ENCODE measurements at places on chromosomes 1 and 21. TPM values are rescaled to one million over a fixed set of nuclear protein-coding genes. Genes with fewer than 3 reads are reported as not detected.

CNIH3 gene
- total RNA-seq, result 4.4 TPM

SLFNL1 gene
- 0.20 TPM for total RNA-seq

- DNase-seq, result no peak
- no peaks in the 10 kb centered on the region for H3K36me3 ChIP-seq
- no peak overlapping the region for H3K4me3 ChIP-seq
- H3K4me1 ChIP-seq, result peaks cover 12% of the 10 kb centered on the region
- H3K27ac ChIP-seq, result no peak overlapping the region
- no peaks in the 10 kb centered on the region for H3K27me3 ChIP-seq
Measured at GRCh38 chr1:66444438-66445265, 89.3 kb upstream of the SGIP1 start.

DNA sequence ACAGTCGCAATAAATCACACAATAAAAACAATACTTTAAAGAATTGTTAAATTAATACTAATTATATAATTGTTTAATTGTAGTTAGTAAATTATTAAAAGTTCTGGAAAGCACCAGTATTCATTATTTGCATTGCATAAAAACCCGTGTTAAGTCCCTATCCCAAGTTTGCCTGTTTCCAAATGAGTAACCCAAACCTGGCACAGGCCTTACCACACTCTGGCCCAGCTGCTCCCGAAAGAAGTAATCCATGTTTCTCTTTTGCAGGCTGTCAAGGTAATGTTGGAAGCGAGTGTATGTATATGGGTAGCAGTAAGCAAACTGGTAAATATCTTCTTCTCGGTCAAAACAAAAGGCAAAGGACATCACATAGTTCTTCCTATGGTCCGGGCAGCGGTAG lies 268.7 kb upstream of the BEND5 start:
- no peaks in the 10 kb centered on the region for H3K36me3 ChIP-seq
- H3K4me3 ChIP-seq, result no peak overlapping the region
- peaks cover 11% of the 10 kb centered on the region for H3K4me1 ChIP-seq
- no peak for DNase-seq
- H3K27me3 ChIP-seq, result no peaks in the 10 kb centered on the region
- no peak overlapping the region for H3K27ac ChIP-seq

DNA sequence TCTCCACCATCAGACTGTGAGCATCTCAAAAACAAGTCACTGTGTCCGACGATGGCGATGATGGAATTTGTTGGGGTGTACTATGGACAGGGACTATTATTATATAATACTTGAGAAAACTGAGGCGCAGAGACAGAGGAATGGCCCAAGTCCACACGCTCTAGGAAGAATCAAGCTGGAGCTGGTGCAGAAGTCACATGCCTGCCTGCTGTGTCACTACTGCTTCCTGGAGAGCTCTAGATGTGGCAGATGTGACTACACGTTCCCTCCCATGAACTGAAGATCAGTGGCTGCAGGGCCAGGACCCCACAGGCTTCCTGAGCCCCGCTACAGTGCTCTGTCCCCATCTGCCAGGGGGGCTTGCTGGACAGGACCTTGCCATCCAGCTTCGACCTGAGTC lies 56.9 kb downstream of the TRABD2B start:
- no peak overlapping the region for H3K27ac ChIP-seq
- no peak overlapping the region for H3K4me3 ChIP-seq
- peaks cover 6% of the 10 kb centered on the region for H3K36me3 ChIP-seq
- no peaks in the 10 kb centered on the region for H3K4me1 ChIP-seq

DNA sequence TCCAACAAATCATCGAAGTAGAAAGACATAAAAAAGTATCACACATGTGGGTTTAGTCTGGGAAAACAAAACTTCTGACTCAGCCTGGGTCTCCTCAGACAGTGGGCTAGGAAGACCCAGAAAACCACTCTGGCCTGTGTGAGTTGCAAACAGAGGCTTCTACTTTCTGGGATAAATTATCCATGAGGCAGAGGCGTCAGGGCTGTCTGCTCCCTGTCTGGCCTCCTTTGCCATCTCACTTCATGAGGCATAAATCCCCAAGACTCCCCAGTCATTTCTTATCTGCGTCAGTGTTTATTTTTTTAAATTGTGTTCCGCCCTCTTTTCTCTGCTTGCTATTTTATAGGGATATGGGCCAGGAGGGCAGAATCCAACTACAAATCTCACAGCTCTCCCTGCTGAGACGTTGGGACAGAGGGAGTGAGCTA lies 80.6 kb upstream of the TRABD2B start:
- H3K27ac ChIP-seq, result no peak overlapping the region
- no peaks in the 10 kb centered on the region for H3K4me1 ChIP-seq
- no peaks in the 10 kb centered on the region for H3K36me3 ChIP-seq
- H3K4me3 ChIP-seq, result no peak overlapping the region

- H3K27me3 ChIP-seq, result peaks cover 8% of the 10 kb centered on the region
- H3K4me1 ChIP-seq, result peaks cover 31% of the 10 kb centered on the region
- no peak for DNase-seq
- H3K27ac ChIP-seq, result no peak overlapping the region
Measured at GRCh38 chr1:201014816-201015200, 8.7 kb downstream of the KIF21B start.

GRCh38 chr1:214823311-214824117 lies 220.5 kb downstream of the CENPF start:
- no peak overlapping the region for H3K27ac ChIP-seq
- no peaks in the 10 kb centered on the region for H3K36me3 ChIP-seq
- no peaks in the 10 kb centered on the region for H3K27me3 ChIP-seq

- peaks cover 8% of the 10 kb centered on the region for H3K4me1 ChIP-seq
- H3K27ac ChIP-seq, result no peak overlapping the region
- no peaks in the 10 kb centered on the region for H3K36me3 ChIP-seq
- H3K4me3 ChIP-seq, result no peak overlapping the region
Measured at GRCh38 chr1:153883223-153883622, 39.5 kb downstream of the GATAD2B start.
